NCI-H187 (cell line): ENCODE measurements at places on chromosomes 5 and 9.

DNA sequence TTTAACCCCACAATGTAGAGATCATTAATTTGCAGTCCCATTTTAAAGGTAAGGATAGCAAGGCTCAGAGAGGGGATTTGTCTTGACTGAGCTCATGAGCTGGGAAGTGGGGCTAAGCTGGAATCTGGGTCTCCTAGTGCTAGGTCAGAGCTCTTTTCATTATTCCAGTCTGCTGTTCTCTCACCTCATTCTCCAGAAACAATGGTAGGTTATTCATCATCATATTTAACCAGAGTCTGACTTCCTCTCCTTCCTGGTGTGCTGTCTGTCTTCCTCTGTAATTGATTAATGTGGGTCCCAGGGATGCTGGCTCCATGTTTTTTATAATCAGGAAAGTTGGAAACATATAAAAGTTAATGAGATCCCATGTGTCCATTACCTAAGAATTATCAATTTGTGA lies 20.6 kb downstream of the C9orf43 start:
- DNase-seq = no peak

- DNase-seq = no peak
Observed at GRCh38 chr5:138809391-138809790, 56.2 kb downstream of the CTNNA1 start.

DNA sequence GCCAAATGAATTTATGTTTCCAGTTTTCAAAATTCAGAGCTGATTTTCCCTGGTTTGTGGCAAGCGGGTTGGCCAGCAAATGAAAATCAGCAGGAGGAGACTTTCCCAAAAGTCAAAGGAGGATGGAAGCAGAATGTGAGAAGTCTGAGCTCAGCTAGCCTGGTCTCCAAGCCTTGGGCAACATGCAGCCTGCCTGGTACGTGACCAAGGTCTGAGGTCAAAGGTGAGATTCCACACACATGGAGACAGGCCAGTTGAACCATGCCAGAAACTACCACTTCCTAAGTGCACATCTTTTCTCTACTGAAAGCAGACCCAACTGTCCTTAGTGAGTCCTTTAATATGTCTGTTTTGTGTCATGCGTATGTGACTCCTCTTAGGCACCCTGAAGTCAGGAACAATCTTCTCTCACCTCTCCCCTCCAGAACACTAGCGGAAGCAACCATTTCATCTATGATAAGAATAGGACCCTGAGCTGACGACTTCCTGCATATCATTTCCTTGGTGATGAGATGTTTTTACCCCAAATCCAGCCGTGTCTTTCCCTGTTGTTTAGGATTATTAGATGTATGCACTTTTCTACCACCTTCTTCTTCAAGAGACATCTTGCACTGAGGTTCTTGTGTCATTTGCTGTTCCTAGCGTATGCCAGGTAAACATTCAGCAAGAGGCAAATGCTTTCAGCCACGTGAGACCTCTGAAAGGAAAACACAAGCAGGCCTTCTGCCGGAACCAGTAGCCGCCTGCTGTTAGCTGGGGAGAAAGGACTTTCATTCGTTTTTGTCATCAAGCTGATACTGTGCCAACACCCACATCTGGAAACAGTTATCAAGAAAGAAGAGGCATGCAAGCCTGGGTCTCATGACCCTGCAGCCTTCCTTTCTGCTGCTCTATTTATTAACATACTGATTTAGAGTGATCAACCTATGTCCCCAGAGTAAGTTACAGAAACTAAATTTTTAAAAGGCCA lies 9.7 kb upstream of the TGFBI start:
- DNase-seq = no peak

GRCh38 chr5:124929000-124929399 lies 182.6 kb upstream of the ZNF608 start:
- DNase-seq = no peak

GRCh38 chr9:120643061-120643460 lies 63.1 kb upstream of the CDK5RAP2 start:
- no peak for DNase-seq

GRCh38 chr5:159149085-159149484 lies 49.4 kb upstream of the EBF1 start:
- no peak for DNase-seq
